ENCODE measurements at places on chromosomes 11 and 22. TPM values are rescaled to one million over a fixed set of nuclear protein-coding genes. Genes with fewer than 3 reads are reported as not detected.

Gene MIOX
- not detected for total RNA-seq

Gene LMO1
- total RNA-seq = not detected

Gene PANX3
- not detected for total RNA-seq

Gene MFRP
- 0.39 TPM for total RNA-seq

Gene ROM1
- total RNA-seq = 2.3 TPM

Gene ZP1
- total RNA-seq = not detected

DNA sequence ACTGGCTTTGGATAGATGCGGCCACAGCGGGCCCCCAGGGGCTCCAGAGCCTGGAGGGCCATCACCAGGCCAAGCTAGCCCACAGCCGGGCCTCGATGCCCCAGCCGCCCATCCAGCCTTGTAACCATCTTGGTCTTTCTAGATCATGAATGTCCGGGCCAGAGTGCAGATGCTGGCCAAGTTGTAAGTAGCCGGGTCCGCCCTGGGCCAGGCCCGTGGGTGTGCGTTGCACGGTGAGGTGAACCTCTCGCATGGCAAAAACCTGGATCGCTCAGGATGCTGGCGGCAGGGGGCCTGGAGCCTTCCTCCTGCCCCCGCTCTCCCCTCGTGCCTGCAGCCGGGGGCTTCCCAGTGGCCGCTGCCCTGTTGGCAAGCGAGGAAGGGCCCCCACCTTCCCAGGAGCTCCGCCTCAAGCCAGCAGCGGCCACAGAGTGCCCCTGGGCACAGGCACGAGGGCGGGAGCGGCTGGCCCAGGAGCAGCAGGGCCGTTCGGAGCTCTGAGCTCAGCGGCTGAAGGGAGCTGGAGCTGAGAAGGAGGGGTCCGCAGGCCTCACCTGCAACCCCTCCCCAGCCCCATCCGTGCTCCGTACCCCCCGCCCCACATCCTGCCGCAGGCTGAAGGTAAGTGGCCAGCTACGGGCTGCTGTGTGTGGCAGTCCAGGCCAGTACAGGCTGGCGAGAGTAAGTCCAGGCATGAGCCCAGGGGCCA lies 10.9 kb upstream of the MRPL23 start:
- no peak for DNase-seq

DNA sequence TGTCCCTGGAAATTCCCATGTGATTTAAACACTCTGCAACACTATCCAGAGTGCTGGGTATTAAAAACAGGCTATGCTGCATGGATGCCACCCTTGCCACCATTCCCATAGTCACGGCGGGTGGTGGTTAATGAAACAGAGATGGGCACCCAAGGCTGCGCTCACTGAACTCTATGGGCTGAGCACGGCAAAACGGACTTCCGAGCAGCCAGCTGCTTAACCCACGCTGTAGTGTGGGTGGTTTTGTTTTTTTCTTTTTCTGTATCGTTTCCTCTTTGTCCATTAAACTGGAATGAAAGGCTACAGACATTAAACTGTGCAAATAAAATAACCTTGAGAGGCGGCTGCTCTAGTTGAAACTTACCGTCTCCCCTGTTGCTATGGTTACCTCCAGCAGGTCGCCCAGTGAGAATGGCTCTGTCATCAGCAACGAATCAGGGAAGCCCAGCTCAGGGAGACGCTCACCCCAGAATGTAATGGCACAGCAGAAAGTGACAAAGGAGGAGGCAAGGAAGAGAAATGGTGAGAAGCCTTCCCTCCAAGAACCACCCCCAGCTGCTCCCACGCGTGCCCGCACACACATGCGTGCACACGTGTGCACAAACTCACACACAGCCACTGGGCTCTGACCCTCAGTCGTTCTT lies 102.1 kb downstream of the C11orf91 start:
- no peak for DNase-seq

DNA sequence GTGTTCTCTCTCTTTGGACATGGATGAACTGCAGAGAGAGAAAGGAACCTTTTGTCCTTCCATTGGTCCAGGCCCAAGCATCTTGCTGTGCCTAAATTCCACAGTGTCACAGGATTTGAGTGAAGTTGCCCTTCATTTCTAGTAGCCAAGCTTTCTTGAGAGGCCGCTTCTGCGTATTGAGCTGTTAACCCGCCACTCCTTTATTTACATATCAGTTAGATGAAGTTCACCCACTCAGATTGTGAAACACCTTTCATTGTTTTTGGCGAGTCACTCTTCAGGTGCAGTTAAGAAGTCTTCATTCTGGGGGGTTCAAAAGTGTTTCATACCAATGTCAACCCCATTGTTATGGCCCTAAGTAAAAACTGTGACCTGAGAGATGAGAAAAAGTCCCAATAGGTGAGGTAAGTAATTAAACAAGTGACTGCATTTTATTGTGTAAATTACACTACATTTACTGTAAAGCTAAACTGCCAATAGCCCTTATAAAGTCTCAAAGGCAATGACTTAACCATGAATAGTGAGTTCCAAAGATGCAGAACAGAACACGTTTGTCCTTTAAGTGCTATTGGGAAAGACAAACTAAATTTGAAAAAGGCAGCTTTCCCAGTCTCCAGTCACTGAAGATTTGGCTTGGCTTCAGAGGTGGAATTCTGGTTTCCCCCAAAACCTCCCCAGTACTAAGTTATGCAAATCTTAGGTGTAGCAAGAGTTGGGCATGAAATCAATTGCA lies 61.0 kb downstream of the APIP start:
- DNase-seq = no peak

DNA sequence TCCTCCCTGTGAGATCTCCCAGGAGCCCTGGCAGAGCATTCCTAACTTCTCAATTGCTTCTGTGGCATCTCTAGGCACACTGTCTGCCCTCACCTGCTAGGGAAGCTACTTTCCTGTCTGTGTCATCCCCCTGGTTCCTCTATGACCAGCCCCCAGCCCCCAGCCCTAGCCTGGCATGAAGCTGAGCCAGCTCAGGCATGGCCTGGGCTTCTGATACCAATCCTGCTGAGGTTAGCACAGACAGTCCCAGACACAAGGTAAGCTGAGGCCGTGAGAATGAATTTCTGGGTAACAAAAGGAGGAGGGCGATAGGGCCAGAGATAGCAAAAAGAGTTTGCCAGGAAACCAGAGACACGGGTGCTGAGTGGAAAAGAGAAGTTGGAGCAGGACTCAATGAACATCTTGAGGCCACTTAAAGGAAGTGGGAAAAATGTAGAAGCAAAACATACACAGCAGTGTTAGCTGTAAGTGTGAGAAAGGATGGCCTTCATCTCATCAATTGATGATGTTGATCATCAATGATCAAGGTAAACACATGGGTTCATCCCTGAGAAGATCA lies 87.6 kb upstream of the PICALM start:
- no peak for DNase-seq

DNA sequence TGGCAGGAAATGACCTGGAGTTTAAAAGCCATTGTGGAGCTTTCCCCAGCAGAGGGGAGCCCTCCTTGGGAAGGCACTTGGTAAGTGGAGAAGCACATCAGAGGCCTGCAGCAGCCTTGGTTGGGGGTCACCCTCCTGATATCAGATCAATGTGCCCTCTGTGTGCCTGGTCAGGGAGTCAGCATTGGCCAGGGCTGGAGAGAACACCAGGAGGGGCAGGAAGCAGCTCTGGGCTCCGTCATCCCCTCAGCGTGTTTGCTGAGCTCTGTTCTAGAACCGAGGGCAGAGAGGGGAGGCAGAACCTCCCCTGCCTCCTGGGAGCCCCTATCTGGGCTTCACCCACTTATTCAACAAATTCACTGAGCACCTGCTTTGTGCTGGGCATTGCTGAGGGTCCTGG lies 846.0 kb downstream of the TBC1D22A start:
- no peak for DNase-seq

GRCh38 chr22:27913162-27913741 lies 5.8 kb downstream of the PITPNB start:
- DNase-seq = no peak

GRCh38 chr11:14414470-14415461 lies 55.8 kb upstream of the RRAS2 start:
- no peak for DNase-seq

DNA sequence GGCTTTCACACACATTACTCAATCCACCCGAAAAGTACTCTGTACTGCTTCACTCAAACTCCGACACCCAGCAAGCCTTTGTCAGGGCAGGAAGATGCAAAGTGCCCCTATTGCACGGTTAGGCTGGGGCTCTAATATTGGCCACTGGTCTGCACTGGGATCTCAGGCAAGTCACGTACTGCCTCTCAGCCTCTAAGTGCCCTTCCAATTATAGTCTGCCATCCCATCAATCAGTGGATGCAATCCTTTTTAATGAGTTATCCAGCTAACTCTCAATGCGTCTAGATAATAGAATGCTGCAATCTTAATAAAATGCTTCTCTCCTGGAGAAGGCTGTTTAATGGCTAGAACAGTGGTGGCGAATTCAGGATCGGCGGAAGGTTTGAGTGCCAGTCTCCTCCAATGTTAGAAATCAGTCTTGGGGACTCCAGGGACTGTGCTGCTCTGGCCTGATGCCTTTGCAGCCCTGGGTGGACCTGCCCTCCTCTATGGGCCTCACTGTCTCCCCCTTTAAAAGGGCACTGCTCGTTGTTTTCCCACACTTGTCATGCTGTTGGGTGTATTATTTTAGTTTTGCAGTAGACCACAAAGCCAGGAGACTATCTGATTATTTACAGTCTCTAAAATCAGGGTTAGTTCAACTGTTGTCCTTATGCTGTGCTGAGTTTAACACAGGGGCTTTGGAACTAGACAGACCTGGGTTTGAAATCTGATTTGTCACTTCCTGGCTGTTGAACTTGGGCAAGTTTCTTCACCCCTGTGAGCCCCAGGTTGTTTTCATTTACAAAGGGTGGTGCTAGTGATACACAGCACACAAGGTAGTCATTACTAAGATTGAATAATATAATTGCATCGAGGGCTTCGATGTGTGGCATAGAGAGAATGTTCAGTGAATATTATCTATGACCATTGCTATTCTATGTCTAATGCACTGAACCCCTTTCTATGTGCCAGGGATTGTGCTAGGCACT lies 36.7 kb downstream of the CLMP start:
- no peak for DNase-seq

GRCh38 chr11:57425565-57426438 lies 1.1 kb downstream of the SLC43A3 start:
- DNase-seq = no peak

DNA sequence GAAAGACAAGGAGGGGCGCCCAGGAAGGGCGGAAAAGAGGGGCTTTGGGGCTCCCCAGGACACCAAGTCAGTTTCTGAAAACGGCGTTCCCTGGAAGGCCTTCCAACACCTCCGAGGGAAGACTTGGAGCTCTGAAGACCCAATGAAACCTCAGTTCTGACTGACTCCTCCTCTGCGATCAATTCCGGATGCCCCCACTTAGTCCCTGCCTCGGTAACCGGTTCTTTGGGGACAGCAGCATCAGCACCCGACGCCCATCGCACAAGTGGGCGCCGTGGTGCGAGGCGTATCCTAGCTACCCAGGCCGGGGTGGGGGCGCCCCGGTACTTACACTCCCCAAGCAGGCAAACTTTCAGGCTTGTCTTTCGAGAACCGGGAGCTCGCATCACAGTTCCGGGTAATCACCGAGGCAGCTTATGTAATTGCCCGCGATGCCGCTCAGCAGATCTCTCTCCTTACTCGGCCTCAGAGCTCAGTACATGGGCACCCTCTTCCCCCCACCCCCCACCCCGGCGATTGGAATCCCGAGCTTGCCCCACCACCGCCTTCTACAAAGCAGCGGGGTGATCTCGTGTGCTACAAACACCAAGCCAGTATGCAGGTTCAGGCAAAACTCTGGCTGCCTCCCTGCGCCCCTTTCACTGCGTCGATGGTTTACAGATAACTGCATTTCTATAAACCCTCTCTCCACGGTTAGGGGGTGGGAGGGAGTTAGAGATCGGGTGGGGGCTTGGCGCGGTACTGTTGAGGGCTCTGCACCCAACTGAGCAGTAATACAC lies 2.0 kb downstream of the TENM4 start:
- DNase-seq = no peak

GRCh38 chr11:96367342-96367741 lies 22.4 kb downstream of the CCDC82 start:
- DNase-seq = no peak

DNA sequence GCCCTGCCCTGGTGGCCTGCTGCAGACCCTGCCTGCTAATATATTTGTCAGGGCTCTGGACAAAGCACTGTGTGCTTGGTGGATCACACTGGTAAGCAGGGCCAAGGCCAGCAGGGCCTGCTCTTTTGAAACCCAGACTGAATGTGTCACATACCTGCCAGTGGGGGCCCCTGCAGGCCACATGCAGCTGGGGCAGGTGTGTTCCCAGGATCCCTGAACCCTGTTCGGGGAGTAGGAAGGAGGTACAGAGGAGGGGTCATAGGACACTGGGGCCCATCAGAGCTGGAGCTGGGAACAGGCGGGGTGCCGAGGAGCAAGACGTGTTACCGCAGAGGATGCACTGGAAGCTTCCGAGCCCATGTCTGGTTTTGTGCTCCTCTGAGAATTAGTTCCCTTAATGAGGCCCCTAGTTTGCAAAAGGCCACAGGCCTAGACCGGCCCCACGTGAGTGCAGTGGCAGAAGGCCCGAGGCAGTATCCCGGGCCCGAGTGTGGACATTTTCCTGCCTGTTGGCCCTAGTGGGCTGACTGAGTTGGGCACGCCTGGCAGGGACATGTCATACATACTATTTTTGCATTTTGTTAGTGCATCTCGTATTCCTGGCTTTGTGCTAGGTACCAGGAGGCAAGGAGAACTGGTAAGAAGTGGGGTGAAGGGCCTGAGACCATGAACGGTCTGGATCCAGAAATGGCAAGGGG lies 11.2 kb upstream of the ACR start:
- no peak for DNase-seq

GRCh38 chr11:119179983-119180382 lies 5.3 kb upstream of the NHERF4 start:
- no peak for DNase-seq

GRCh38 chr22:45296628-45297297 lies 12.0 kb downstream of the UPK3A start:
- no peak for DNase-seq

DNA sequence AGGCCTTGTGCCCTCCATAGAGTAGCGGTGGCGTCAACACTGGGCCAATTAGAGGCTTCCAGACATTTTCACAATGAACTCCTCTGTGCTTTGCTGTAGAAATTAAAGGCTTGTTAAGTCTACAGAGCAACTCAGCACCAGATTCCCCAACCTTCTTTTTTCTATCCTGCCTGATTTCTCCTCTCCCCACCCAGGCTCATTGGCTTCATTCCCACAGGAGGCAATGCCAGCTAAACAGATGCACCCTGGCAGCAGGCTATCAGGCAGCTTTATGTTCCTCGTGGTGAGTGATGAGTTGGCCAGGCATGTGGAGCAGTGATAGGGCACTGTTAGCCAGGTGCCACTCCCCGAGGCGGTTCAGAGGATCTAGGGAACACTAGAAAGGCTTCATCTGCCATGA lies 4.8 kb downstream of the DIXDC1 start:
- no peak for DNase-seq

Data from glomerular endothelial cell (primary cell).